Stimulated activated CD4-positive, alpha-beta T cell treated with anti-CD3 and anti-CD28 coated beads, Interleukin-15, amount 100 ng/mL, for 24 hours (primary cell): ENCODE measurements at places on chromosomes 5 and 9.

DNA sequence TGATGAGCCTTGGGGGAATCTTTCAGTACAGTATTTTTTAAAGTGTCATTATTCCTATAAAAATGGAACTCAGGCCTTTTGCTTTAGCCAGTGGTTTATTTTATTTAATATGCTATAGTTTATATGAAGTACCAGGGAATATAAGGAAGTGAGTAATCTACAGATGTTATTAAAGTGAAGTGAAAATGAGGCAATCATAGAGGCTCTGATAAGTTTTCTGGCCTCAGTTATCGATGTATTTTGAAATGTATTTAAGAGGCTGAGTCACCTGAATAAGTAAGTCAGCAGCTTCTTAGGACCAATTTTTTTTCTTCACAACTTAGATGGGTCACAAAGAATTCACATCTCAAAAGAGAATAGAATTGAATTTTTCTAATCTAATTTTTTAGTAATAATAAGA lies 829.0 kb downstream of the DNAH5 start:
- DNase-seq = no peak

DNA sequence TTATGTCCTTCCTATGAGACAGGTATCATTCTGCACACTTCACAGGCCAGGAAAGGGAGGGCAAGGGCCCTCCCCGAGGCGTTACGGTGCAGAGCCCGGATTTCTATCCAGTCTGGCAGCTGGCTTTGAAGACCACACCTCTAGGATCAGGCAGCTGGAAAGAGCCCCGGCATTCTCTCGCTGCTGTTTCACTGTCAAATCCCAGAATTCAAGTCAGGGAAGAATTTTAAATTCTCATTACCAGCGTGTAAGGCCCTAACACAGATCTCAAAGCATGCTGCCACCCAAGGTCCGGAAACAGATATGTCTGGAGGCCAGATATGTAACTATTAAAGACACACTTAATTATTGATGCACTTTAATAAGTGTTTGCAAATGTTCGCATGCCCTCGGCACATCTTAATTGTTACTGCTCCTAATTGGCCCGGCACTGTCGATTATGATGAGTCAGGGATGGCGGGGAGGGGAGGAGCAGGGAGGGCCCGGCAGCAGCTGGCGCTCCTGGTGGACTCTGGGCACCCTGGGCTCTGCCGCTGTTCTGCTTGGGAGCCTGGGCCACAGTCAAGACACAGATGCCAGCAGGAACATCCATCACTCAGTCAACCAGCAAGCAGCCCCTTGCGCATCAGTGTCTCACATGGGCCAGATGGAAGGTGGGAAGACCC lies 76.3 kb upstream of the BARHL1 start:
- no peak for DNase-seq

DNA sequence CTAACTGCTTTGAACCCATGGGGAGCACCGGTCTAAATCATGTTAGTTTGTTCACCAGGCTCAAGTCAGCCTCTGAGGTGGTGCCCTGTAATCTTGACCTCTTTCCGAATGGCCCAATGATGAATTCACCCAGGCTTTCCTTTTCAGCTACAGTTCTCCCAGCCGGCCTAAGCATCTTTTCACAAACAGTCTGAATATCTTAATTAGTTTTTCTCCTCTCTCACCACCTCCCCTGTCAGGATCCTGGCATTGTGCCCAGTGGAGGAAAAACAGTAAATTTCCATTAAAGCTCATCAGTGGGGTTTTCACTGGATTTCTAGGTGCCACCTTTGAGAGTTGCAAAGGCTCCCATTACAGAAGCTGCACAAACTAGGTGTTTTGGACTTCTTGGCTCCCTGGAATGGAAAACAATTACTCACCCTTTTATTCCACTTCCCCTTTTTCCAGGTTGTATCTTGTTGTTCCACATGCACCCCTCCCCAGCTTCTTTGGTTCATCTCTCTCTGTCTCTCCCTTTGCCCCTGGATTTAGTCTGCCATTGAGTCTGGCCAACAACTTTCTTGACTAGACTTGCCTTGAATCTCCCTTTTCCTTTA lies 69.4 kb upstream of the ADAMTSL1 start:
- DNase-seq = no peak

DNA sequence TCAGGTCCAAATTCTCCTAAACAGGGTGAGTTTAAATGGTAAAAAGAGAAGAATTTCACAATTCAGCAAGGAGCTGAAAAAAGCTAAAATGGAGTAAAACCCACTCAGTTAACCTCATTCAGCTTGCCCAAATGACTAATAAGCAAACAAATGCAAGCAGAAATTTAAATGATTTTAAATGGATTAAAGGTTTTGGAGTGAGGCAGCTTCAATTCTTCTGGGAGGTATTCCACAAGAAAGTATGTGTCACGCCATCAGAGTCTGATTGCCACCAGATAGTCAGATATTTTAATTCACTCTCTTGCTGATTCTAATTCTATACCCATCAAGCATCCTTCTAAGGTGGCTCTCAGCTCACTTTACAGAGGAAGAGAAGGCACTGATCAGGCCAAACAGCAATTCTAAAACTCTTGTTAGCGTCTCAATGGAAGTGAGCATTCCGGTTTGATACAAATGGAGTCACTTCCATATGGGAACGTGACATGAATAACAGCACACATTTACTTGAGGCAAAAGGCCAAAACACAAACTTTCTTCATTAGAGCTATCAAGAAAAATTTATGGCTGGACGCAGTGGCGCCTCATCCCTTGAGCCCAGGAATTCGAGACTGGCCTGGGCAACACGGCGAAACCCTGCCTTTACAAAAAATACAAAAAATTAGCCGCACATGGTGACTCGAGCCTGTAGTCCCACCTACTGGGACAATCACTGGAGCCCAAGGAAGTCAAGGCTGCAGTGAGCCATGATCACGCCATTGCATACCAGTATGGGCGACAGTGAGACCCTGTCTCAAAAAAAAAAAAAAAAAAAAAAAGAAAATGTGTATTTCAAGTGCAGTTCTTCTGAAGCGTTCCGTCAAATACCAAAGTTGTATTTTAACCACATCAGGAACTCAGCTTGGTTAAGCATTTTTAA lies 2.0 kb downstream of the CLK4 start:
- no peak for DNase-seq

DNA sequence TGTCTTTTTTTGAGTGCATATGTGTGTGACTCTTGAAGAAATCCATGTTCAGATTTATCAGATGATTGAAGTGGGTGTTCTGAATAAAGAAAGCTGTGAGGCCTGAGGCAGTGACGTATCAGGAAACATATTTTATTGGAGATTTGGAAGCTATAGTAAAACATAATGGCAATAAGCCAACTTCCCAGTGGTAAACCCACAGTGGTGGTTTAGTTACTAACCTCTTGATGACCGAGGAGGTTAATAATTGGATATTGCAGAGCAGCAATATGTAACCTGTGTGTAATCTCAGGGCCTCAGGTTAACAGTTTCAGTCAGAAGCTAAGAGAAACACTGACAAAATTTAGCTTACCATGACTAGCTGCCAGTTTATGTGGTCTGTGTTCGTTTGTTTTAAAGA lies 6.9 kb downstream of the RGMB start:
- no peak for DNase-seq

- no peak for DNase-seq
Observed at GRCh38 chr5:1052076-1052475, 43.5 kb downstream of the NKD2 start.

- DNase-seq = no peak
Observed at GRCh38 chr5:2622866-2623265, 128.6 kb downstream of the IRX2 start.

DNA sequence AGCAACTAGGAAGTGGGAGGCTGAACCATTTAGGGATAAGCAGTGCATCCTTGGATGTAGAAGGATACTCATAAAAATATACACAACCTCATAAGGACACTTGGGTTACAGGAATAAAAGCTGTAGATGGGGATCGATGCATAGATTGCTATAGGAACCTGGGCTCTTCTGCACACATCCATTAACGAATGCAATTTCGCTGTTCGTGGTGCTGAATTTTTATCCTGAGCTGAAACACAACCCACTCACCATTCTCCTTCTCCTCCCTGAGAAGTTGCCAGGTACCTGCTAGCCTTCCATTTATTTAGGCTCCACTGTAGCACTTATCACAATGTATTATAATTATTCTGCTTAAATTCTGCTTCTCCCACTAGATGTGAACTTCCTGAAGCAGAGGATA lies 320.6 kb upstream of the BRINP1 start:
- DNase-seq = no peak

- DNase-seq = no peak
Observed at GRCh38 chr9:84711398-84711777, 41.9 kb downstream of the NTRK2 start.

DNA sequence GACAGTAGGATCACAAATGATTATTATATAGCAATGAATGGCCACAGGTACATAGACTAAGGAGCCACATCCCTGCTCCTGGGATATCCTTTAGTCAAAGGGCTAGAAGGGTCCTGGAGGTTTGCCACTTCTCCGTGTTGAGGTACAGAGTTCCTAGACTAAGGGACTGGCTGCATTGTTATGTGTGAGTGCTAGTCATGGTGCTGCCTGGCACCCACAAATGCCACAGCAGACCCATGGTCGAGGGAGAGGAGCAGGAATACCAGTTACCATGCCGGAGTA lies 47.4 kb downstream of the EXOSC2 start:
- no peak for DNase-seq
